ENCODE measurements at places on chromosomes 7 and 10.
A peak's percentile ranks its signal among the peaks of the same experiment; 100 is the strongest.

- DNase-seq = no peak
These were observed 89.3 kb downstream of the BEND7 start for GRCh38 chr10:13439313-13440184.

DNA sequence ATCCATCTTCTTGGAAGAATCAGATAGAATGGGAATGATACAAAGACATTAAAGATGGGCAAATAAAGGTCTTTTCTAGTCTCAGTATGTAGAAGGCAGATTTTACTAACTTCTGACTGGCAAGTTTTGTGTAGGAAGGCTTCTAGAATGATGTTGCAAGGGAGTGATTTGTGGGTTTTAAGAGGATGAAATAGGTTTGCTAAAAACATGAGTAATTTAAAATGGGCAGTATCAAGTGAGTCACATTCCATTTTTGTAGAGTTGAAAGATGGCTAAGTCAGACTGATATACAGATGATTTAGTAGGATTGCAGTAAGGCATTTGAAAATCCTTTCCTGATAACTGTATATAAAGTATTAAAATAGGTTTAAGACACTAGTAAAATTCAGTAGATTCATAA, 777.4 kb downstream of the SORCS1 start:
- DNase-seq = no peak

DNA sequence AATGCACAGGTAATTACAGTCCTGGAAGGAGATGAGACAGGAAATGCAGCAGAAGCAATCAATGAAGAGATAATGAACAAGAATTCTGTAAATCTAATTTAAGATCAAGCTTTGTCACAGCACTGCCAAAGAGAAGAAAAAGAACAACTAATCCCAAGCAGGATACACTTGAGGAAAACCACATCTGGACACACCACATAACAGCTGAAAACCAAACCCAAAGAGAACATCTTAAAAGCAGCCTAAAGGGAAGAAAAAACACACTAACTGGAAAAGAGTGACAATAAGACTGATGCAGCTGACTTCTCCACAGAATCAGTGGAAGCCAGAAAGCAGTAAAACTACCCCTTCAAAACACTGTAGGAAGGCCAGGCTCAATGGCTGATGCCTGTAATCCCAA, 10.2 kb downstream of the CYTH3 start:
- no peak for DNase-seq

- no peak for DNase-seq
These were observed 18.3 kb upstream of the CDK6 start for GRCh38 chr7:92854501-92855238.

DNA sequence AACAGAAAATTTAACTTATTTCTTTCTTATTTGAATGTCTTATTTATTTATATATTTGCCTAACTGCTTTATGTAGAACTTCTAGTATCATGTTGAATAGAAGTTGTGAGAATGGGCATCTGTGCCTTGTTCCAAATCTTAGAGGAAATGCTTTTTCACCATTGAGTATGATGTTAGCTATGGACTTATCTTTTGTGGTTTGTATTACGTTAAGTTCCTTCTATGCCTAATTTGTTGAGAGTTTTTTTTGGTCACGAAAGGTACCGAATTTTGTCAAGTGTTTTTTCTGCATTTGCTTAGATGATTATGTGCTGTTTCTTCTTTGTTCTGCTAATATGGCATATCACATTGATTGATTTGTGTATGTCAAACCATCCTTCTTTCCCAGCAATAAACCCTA, 161.0 kb upstream of the TRIM24 start:
- DNase-seq = no peak

- no peak for DNase-seq
These were observed 190.7 kb upstream of the SH2B2 start for GRCh38 chr7:102096012-102096332.

DNA sequence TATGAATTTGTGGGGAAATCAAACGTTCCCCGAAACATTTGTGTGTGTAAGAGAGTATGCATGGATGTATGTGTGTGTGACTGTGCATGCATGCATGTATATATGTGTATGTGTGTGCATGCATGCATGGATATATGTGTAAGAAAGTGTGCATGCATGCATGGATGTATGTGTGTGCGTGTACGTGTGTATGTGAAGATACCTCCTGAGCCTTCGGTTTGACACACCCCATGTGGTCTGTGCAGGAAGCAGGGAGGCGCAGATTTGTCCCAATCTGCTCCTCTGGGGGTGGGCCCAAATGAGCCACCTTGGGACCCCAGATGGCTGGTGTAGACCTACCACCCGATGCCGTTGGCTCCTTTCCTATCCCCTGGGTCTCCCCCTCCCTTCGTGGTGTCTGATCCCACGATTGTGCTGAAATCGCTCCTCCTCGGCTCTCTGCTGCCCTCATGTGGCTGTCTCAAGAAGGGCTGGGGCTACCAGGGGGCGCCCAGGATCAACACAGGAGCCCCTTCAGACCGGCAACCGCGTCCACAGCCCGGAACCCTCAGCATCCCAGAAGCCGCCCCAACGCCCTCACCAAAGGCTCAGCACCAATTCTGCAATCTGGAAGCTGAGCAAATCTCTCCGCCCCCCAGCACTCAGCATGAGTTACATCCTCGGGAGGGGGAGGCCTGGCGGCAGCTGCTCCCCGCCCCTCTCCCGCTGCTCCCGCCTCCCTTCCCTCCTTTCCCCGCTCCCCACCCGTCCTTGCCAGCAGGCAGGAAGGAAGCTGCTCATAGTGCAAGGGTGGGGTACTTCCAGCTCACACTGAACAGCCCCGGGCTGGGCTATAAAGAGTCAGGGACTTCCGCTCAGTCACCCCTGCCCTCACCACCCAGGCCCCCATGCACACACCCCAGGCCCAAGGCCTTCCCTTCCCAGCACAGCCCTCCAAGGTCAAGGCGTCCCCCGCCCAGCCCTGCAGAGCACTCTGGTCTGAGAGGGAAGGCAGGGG, 2.3 kb upstream of the NOS3 start:
- peak; percentile 53 for DNase-seq

DNA sequence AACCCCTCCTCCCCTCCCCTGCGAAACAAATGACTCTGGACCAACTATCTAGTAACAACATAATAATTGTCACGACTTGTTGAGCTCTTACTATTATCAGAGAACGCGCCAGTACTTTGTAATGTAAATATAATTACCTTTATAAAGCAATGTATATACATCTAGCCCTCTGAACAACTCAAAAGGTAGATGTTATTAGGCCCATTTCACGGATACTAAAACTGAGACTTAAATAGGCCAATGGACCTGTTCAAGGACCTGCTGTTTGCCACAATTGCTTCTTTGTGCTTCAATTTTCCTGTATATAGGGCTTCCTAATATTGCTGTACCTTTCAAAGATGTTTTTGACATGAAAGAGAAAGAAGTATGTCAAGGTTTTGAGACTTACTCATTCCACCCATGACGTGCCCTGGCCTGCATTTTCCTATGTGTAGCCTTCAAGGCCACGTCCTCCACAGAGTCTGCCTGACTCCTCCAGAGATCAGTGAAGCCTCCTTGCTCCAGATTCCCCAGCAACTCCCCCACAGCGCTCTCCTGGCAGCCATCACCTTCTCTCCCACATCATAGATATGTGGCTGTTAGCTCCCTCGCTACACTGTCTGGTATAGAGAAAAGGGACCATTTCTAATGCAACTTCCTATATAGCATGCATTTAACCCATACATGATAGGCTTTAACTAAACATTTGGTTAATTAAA, 156.6 kb downstream of the SKIDA1 start:
- DNase-seq = no peak

DNA sequence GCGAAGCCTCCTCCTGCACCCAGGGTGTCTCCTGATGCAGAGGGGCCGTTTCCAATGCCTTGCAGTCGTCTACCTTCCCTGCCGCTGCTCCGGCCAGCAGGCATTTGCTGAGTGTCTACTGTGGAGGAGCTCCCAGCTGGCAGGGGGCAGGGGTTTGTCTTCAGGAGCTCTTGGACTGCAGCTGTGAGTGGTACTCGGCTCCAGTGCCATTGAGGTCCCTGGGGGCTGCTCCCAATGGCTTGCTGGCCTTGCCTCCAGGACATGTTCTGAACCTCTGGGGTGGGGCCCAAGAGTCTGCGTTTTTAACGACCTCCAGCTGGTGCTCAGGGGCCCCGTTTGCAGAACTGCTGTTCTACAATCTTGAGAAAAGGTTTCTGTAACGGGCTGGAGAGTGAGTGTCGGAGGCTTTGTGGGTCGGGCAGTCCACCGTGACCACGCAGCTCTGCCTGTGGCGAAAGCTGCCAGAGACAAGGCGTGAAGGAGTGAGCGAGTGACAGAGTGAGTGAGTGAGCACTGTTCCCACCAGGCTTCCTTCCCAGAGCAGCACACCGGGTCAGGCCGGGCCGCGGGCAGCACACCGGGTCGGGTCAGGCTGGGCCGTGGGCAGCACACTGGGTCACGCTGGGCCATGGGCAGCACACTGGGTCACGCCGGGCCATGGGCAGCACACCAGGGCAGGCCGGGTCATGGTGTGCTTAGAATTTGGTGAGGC, 520.2 kb downstream of the PTPRN2 start:
- no peak for DNase-seq

- DNase-seq = no peak
These were observed 594.6 kb downstream of the NXPH1 start for GRCh38 chr7:9028012-9028411.

DNA sequence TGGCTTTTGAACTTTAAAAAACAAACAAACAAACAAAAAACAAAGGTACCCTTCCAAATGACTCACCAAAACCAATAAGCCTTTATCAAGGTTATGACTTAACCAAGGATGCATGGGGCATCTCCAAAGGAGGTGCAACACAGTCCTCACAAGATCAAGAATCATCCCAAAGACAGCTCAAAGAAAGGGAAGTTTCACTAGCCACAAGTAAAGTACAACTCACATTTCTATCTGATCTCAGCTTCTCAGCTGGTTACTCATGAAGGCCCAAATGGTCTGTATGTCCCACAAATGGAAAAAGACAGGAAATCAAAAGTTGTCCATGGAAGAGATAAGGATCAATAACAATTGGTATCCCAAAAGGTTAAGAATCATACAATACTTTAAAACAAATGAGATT, 6.0 kb upstream of the MKLN1 start:
- no peak for DNase-seq

DNA sequence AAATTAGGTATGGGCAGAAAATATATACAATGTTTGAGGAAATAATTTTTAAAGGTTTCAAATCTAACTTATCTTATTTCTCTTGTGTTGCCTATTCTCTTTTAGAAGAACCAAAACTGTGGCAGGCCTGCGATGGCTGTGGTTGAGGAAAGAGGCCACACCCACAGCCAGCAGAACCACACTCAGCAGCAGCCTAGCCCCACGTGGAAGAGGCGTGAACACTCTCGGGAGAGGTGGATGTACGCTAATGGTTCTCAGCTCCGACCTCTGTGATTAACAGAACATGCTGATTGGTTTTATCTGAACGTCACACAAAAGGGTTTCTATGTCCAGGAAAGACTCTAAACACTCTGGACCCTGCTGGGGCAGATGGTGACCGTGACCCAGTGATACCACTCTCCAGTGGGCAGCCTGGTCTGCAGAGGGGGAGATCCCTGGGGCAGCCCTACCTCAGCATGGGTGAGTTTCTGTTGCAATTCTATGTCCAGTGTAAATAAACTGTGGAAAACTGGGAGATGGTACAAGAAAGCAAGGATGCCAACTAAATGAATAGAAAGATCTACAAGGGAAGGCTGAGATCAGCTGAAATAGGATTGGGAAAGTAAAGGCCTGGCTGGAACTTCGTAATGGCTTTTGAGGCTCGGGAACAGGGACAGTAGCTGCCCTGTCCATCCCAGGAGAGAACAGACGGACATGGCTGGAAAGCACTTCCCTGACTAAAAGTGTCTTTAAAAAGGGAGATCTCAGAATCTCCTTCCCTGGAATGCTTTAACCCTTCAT, 26.6 kb downstream of the DIP2C start:
- no peak for DNase-seq

GRCh38 chr10:42955493-42955889, 121.4 kb upstream of the RET start:
- no peak for DNase-seq

- no peak for DNase-seq
These were observed 4.0 kb downstream of the DYNC2I1 start for GRCh38 chr7:158860394-158860793.

- no peak for DNase-seq
These were observed 633.4 kb upstream of the MGMT start for GRCh38 chr10:128833671-128834070.

DNA sequence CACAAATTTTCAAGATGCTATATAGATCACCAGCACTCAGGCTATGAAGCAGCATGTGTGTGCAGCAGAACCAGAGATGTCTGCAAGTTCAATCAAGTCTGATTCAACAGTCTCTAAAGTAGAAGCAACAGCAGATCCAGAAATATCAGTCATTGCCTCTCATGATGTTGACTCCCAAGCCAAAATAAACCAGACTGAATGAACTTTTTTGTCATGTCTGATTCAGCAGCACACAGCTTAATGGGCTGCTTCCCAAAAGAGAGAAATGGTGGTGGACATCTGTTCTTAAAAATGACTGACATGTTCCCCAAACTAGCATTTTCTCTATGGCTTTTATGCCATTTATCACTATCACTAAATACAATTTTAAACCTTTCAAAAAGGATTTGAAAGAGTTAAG, 53.8 kb downstream of the TMEM26 start:
- DNase-seq = no peak

- no peak for DNase-seq
These were observed 119.1 kb upstream of the PFKP start for GRCh38 chr10:2948127-2948854.

DNA sequence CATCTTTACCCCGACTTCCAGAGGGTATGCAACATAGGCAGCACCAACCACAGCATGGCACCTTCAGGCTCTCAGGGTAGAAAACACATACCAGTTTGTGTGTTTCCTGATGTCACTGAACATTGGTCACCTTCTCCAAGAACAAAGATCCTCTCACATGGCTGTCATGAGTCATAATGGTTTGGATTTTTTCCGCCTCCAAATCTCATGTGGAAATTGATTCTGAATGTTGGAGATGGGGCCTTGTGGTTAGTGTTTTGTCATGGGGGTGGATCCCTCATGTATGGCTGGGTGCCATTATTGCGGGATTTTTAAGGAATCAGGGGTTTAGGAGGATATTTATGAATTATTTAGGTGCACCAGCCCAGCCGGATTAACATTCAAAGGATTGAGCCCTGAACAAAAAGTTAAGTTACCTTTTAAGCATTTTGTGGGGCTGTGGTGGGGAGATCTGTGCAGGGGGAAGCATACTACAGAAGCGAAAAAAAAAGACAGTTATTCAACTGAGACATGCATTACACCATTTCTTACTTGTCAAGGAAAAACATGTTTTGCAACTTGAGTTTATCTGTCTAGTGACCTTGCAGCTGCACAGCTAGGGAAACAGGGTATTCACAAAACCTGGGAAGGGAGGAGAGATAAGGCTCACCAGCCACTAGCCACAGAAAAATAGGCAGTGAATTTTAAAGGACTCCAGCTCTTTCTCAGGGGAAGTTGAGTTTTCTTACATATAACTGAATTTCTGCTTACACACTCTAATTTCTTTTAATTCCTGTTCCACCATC, 774.1 kb upstream of the AUTS2 start:
- DNase-seq = no peak
